ENCODE measurements at places on chromosomes 1 and 21.

DNA sequence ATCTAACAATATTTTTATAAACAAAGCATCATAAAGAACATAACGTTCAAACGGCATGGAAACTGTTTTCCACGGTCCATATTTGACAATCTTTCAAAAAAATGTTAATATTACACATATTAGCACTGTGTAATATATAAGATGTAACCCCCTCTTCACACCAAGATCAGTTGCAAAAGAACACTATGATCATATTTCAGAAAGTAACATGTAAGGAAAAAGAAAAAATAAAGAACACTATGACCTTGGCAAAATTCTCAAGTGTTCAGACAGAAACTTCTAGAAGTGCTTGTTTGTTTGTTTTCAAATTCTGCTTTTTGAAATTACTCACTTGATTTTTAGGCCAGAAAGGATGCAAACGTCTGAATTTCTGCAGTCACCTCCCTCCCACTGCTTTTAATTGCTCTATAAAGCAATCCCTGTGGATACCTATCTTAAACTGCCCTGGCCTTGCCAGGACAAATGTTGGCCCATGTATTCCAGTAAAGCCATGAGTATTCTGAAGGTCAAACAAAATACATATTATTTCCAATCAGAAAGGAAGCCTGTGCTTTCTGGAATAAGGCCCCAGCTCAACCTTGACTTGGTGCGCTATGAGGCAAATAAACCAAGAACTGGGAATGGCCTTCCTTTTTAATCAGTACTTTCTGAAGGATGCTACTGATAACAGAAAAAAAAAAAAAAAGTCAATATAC, 68.6 kb downstream of the TGFBR3 start:
- no peak for DNase-seq

- DNase-seq = no peak
These were observed 2.1 kb downstream of the S100A16 start for GRCh38 chr1:153610811-153611301.

DNA sequence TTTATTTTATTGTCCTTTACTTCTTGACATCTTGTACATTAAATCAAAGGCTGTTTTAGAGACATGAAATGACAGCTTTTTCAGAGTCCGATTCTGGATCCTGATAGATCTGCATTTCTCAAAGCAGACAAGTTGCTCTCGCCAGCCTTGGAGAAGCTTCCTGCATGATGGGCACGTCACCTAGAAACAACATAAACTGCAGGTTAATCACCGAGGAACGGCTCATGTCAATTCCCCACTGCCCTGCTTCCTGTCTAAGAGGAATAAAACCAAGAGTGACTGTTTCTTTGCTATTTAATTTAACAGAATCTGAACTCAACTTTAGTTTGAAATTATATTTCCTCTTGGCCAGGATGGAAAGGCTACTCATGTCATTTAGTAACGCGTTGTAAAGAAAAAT, 77.0 kb downstream of the RWDD3 start:
- no peak for DNase-seq

DNA sequence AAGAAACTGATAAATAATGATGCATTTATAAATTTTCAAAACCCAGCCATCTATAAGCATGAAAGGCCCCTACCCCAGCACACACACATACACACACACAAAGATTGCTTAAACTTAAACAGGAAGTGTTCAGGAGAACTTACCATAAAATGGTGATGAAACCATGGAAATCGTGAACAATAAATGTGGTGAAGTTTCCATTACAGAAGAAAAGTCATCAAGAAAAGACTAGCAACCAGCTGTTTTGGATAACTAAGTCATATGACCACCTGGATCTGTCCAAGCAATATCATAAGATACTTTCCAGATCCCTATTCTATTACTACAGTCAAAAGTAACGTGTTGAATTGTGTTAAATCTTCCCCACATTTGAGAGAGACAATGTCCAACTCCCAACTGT, 24.1 kb downstream of the RGS5 start:
- no peak for DNase-seq

GRCh38 chr1:96513136-96513535, 208.4 kb upstream of the PTBP2 start:
- no peak for DNase-seq

DNA sequence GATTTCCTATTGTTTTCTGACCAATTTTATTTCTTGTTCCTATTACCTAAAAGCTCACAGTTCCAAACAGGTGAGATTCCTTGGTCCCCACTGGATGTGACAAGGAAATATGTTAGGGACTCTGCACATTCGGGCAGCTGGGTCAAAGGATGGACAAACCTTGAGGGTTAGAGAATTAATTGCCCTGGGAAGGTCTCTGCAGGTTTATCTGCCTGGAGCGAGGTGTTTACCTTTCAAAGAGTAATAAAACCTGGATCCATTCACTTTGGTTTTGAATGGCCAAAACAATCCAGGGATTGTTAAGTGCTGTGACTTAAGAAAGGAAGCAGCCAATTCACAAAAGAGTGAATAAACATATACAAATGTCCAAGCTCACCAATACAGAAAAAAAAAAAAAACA, 33.6 kb upstream of the RAB4A start:
- DNase-seq = no peak

DNA sequence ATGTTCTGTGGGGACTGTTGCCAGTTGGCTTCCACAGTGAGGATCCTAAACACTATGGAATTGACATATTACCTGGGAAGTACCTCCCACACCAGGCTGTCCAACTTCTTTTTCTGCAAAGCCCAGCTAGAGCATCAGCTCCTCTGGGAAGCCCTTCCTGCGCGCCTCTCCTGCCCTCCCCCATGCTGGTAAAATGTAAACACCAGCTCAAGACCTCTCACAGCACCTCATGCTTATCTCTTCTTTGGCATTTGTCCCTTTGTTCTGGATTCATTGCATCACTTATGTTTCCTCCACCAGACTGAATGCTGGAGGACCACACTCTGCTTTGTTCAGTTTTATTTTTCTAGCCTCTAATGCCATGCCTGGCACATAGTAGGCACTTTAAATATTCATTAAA, 172.1 kb downstream of the HHAT start:
- no peak for DNase-seq

- DNase-seq = no peak
These were observed 198.9 kb upstream of the CACYBP start for GRCh38 chr1:174800876-174801275.

DNA sequence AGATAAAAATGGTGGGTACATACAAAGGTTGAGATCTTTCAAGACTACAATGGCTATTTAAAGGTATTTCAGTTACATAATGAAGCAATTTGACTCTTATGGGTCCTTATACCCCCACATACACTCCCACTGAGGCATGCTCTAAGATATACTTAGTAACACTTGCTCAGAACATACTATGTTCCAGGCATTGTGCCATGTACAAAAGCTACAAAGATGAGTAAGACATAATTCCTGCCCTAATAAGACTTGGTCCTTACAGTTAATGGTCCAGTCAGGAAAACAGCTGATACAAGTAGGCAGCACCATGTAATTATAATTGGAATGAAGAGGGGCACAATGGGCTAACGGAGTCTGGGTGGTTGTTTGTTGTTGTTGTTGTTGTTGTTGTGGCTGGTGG, 166.7 kb upstream of the BEND5 start:
- DNase-seq = no peak

GRCh38 chr1:52899445-52899894, 22.1 kb downstream of the ECHDC2 start:
- DNase-seq = no peak

DNA sequence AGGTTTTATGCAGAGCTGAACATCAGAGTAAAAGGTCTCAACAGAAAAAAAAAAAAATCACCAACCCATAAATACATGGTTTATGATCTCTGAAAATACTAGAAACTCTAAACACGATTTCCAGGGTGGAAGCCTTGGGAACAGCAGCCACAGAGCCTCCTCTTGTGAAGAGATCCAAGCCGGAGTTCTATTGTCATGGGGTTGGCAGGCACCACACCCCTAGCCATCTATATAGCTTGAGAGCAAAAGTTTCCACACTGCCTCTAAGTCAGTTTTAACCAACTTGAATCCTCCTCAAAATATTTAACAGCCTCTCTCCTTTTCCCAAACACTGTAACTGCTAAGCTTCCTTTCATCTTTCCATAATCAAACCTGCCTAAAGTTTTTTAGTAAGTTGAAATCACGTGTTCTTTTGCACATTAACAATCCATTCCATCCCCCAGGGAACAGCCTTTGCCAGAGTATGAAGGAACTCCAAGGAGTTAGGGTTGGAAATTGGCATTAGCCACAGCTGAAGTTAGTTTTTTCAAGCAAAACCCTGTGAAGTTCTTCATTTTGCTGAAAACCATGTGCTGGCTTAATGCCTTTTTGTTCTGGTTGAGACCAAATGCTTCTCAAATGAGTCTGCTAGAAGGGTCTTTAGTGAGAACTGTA, 13.8 kb upstream of the SEC16B start:
- no peak for DNase-seq

Data from CD4-positive, alpha-beta T cell treated with Interleukin-6 for 4 hours (primary cell).